ENCODE measurements at places on chromosomes 5 and 9.

DNA sequence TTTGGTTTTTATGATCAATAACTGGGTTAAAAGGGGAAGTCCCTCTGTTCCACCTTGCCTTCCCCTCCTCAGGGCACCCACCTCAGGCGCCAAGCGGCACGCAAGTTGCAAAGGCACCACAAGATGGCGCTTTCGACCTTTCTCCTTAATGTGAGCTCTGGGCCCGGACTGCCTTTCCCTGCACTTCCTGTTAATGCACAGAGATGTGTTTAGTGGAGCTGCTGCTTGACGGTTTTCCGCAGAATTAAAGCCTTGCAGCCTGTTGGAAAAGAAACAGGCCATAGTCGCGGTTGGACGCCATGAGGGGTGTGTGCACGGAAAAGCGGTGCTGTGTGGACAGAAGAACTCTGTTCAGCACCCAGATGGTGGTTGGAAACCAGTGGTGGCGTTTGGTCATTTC is 17.9 kb downstream of the CXCL14 start:
- DNase-seq = peak; percentile 90

DNA sequence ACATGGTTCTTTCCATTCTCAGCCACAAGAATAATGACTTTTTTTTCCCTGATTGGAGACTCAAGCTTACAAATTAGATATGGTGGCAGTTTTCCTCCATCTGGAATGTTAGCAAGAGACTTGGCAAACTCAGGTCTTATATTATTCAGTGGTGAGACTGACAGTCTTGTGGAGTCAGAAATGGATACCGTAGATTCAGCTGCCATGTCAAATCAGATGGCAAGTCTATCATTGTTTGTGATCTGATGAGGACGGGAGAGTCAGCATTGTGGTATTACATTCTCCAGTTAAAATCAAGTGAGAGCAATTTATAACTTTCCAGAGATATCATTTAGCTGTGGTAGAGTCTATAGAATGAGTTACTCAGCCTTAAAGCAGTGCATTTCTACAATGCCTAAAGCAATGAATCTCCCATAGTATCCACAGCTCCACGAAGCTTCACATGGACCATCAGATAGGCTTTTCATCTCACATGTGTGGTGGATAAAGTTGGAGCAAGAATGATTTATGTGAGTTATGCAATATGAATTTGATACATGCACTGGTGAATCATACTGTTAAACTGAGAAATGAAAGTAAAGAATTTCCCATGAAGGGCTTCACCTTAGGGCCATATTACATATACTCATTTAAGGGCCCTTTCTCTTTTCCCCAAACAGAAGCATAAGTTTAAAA is 430.6 kb downstream of the ZNF608 start:
- peak; percentile 12 for DNase-seq

- no peak for DNase-seq
These were observed 173.7 kb downstream of the GABRB2 start for GRCh38 chr5:161372682-161373344.

DNA sequence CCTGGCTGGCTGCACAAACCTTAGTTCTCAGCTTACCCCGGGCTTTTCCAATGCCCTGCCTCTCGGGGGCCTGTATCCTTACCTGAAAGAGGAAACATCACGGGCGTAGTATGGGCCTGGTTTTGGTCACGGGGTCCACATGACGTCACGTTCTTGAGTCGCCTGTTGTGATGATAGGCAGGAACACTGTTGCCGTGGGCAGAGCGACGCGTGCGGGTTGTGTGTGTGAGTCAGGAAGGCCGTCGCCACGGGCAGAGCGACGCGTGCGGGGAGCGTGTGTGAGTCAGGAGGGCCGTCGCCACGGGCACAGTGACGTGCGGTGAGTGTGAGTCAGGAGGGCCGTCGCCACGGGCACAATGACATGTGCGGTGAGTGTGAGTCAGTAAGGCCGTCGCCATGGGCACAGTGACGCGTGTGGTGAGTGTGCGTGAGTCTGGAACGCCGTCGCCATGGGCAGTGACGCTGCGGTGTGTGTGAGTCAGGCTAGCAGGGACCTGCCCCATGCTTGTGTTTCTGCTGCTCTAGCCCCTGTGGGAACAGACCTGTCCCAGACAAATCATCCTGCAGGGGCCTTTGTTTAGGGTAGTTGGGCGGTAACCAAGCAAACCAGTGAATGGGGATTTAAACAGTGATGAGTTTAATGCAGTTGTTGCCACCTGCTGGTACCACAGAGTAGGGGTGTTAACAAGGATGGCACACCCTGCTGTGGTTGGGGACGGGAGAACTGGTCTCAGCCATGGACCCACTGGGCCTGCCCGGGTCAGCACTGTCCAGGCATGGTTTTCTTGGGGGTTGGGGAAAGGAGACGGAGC is 19.8 kb downstream of the TRIP13 start:
- DNase-seq = peak; percentile 69

- DNase-seq = no peak
These were observed 167.1 kb upstream of the MVB12B start for GRCh38 chr9:126159430-126160060.

- no peak for DNase-seq
These were observed 22.3 kb downstream of the FAM78A start for GRCh38 chr9:131253891-131254491.

- no peak for DNase-seq
These were observed 46.6 kb downstream of the ARHGAP26 start for GRCh38 chr5:142816531-142817430.

GRCh38 chr5:126234563-126235195 is 188.5 kb upstream of the GRAMD2B start:
- no peak for DNase-seq

DNA sequence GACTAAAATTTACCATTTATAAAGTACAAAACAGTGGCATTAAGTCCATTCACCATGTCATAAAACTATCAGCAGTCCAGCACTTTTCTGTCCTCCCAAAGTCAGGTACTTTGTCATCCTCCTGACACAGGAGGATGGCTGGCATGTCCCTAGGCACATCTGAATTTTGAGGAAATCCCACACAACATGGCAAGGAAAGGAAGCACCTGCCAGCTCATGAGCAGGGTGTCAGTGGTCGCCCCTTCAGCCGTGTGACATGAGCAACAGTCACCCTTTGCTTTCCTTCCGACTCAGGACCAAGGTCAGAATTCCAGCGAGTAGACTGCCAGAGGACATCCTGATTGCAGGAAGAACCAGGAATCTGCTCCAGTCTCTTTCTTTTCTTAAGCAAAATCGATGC is 77.1 kb downstream of the PPARGC1B start:
- peak; percentile 10 for DNase-seq

DNA sequence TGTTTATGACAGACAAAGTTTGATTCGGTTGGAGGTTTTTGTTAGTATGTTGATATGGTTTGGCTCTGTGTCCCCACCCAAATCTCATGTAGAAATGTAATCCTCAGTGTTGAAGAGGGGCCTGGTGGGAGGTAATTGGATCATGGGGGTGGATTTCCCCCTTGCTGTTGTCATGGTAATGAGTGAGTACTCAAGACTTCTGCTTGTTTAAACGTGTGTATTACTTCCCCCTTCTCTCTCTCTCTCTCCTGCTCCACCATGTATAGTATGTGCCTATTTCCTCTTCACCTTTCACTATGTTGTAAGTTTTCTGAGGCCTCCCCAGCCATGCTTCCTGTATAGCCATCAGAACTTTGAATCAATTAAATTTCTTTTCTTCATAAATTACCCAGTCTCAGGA is 415.1 kb downstream of the HCN1 start:
- DNase-seq = no peak

GRCh38 chr5:143001764-143002351 is 231.7 kb downstream of the ARHGAP26 start:
- peak; percentile 64 for DNase-seq

- DNase-seq = no peak
These were observed 388.2 kb downstream of the FAM170A start for GRCh38 chr5:120017513-120017912.

- DNase-seq = no peak
These were observed 22.5 kb upstream of the SUB1 start for GRCh38 chr5:32562843-32563242.

DNA sequence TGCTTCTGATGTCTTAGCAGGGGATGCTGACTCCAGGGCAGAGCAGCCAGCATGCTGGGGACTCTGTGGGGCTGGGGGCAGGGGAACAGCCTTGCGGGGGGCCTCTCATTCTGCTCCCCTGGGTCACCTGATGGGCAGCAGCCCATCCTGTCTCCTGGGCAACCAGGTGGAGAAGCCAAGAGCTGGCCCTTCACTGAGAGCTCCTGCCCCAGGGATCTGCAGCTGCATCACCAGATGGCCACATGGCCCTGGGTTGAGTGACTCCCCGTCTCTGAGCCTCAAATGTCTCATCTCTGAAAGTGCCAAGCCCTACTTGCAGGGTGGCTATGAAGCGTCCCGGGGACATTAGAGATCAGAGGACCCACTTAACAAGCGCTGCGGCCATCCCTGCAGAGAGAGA is 49.1 kb downstream of the LRSAM1 start:
- DNase-seq = no peak

DNA sequence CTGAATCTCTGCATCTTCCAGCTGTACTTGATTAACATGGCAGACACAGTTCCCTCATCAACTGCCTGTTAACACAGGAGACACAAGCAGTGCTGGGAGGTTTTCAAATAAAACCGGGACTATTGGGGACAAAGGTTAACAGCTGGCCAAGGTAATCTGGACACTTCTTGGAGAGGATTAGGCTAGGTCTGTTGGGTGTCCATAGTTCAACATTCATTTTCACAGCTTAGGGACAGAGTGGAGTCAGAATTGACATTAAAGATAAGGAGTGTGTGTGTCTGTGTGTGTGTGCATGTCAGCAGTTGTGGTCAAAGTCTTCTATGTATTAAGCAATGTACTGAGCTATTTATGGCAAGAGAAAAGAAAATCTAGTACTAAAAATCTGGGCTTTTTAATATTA is 216.2 kb downstream of the MED10 start:
- no peak for DNase-seq

- DNase-seq = no peak
These were observed 15.9 kb downstream of the P4HA2 start for GRCh38 chr5:132211787-132212186.

DNA sequence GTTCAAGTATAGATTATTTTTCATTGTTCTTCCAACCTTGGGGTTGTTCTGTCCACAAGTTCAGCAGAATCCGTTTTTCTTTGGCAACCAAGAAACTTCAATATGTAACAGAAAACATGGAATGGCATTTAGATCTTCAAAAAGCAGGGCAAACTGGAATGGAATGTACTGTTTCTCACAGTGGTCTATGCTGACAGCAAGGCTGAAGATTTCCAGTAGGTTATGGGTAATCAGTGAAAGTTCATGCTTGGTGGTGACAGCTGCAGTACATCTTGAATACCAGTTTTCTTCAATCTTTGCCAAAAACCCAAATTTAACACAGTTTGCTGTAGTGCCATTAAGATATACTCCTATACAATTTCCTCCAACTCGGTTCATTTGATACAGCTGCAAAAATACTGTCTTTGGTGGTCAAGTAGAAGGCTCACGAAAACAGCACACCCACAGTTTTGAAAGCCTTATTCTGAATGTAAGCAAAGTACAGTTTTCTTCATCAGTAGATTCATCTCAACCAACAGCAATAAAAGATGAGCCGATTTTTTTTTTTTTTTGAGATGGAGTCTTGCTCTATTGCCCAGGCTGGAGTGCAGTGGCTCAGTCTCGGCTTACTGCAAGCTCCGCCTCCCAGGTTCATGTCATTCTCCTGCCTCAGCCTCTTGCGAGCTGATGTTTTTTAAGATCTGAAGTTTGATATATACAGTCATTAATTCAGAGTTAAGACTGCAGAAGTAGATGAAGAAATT is 4.9 kb downstream of the TRIM52 start:
- DNase-seq = no peak

- no peak for DNase-seq
These were observed 23.1 kb downstream of the NDUFS6 start for GRCh38 chr5:1824109-1824821.

DNA sequence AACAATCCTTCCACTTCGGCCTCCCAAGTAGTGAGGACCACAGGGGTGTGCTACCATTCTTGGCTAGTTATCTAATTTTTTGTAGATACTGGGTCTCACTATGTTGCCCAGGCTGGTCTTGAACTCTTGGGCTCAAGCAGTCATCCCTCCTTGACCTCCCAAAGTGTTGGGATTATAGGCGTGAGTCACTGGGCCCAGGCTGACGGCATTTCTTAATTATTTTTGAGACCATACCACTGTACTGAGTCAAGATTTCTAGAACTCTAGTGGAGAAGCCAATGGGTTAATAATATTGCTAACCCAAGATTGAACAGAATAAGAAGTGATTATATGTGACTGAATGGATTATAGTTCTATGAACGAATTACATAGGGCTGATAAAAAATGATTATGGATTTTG is 66.7 kb downstream of the TARS1 start:
- no peak for DNase-seq

- no peak for DNase-seq
These were observed 115.9 kb downstream of the ZSWIM6 start for GRCh38 chr5:61447780-61448495.

- no peak for DNase-seq
These were observed 38.7 kb downstream of the CCDC125 start for GRCh38 chr5:69293882-69294281.

- no peak for DNase-seq
These were observed 19.8 kb downstream of the C5orf22 start for GRCh38 chr5:31551878-31552277.

DNA sequence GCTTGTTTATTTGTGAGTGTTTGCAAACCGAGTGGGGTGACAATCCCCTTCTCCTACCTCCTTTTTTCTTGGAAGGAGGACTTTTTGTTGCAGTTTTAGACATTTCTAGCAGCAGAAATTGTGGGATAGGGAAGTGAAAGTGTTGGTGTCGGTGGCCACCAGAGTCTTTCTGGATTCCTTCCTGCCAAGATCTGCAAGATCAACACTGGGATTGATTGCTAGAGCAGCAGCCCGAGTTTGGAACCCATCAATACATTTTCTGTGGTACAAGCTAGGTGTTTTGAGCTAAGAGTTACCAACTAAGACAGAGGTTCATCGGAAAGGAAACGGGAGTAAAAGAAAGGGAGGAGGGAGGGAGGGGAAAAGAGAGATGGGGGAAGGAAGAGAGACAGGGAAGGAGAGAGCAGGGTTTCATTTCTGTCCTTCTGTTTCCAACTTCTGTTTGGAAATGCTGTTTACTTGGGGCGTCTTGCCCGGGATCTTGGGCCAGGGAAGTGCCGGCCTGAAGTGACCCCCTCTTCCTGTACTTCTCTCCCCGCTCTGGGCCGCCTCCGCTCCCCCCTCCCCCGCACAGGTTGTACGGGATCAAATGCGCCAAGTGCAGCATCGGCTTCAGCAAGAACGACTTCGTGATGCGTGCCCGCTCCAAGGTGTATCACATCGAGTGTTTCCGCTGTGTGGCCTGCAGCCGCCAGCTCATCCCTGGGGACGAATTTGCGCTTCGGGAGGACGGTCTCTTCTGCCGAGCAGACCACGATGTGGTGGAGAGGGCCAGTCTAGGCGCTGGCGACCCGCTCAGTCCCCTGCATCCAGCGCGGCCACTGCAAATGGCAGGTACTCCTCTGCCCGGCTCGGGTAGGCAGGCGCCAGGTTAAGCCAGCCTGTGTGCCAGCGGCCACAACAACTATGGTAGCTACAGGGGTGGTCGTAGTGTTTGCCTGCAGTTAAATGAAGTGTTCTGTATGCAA is 4.0 kb downstream of the ISL1 start:
- DNase-seq = no peak

- DNase-seq = peak; percentile 68
These were observed 36.4 kb upstream of the IPPK start for GRCh38 chr9:92706218-92706940.
